ENCODE measurements at places on chromosomes 5 and 9.

GRCh38 chr5:6760686-6761085, 47.5 kb downstream of the TENT4A start:
- no peak for DNase-seq

DNA sequence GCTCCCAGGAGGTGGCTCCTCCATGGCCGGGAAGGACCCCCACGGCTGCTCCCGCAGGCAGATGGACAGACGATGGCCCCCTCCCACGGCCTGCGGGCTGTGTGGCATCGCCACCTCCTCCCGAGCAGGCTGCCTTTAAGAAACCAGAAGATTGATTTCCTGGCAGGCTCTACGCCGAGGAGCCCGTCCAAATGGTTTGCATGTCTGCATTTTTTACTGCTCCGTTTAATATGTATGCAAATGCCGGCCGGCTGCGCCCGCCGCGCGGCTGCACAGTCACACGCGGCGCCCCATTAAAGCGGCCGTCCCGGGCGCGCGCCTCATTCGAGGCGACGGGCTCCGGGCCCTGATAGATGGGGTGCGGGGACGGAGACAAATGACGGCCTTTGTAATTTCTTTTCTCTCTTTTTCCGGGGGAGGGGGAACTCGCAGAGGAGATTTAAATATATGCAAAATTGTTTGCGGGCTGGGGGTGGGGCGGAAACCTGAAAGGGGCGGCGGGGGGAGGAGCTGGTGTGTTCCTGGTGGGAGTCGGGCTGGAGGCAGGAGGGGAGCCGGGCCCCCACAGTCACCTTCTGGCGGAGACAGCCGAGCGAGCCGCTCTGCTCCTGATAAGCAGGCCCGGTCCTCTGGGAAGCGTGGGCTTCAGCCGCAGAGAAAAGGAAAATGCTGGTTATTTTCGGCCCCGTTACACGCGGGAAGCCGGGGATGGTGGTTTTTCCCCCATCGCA, 158.7 kb upstream of the IER5L start:
- DNase-seq = peak; percentile 10

GRCh38 chr9:130235558-130236435, 29.8 kb upstream of the HMCN2 start:
- DNase-seq = peak; percentile 59

GRCh38 chr5:6872441-6873160, 159.4 kb downstream of the TENT4A start:
- DNase-seq = no peak

DNA sequence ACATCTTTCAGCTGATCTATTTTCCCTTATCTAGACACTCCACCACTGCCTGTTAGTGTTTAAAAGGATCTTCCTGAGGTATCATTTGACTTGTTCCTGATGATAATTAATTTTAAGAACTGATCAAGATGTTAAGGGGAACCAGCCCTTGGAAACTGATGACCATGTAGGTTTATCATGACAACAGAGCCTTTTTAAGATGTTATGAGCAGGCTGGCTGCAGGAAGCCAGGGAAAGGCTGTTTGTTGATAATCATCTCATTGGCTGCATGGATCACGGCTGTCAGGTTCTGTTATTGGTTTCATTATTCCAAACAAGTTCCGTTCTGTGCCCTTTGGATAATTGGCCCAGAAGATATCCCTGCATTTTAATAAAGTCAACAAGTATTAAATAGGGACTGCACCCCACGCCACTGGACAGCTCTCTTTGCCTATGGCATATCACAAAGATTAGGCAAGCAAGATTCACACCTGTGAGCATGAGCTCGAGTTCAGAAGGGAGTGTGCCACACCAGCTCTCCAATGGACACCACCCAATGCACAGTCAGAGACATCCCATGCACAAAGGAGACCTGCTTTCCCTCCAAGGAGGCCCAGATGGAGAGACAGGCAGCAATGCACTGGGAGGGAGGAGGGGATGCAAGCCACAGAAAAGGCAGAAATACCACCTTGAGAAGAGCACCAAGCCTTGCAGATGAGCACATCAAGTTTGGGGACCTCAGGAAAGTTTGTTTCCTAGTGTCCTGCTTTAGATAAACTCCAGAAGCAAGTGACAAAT, 88.7 kb downstream of the SPOCK1 start:
- no peak for DNase-seq

- DNase-seq = no peak
Observed at GRCh38 chr5:81397176-81397575, 3.2 kb upstream of the ACOT12 start.

DNA sequence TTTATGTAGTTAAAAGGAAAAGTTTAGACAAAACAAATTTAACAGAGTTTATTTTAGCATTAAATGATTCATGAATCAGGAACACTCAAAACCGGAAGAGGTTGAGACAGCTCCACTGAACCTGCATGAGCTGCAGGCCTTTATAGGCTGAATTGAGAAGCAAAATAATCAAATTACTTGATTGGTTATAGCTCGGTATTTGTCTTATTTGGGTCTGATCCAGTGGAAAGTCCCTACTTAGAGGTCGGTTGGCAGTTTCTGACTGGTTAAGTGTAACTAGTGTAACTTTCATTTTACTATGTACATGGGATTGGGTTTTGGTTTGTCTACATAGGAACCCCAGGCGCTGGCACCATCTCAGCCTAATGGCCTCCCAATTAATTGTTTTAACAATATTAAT, 74.1 kb upstream of the PIK3R1 start:
- DNase-seq = no peak

DNA sequence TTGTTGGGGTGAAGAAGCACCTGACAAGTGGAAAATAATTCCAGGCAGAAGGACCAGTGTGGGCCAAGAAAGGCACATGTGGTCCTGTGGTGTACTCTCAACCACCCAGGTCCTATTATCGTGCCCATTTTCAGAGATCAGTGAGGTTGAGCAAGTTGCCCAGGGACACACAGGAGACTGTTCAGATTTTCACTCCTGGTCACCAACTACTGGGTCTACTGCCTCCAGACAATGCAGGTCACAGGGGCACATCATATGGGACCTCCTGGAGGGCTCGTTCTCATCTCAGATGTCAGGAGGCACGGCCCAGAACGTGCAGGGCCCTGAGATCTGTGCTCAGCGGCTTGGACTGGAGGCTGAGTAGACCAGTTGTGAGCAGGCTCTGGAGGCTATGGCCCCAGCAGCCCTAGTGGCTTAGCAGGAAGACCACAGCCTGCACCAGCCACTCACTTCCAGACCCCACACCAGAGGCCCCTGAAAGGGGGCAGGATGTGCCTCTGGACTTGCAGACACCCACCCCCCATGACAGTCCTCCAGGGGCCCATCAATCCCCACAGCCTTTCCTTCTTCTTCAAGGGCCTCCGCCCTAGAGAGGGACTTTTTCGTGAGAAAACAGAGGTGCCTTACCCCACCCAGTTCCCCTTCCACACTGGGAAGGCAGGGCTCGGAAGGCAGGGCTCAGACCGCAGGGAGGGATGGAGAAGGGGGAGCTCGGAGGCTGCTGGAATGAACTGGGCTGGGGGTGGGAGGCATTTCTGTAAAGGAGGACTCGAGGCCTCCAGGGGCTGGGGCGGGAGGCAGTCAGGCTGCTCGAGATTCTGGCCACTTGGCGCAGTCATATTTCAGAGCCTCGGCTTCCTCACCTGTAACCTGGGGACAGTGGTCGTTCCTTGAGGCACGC, 82.7 kb upstream of the NEURL1B start:
- DNase-seq = no peak

- no peak for DNase-seq
Observed at GRCh38 chr9:14222149-14222835, 91.6 kb downstream of the NFIB start.

DNA sequence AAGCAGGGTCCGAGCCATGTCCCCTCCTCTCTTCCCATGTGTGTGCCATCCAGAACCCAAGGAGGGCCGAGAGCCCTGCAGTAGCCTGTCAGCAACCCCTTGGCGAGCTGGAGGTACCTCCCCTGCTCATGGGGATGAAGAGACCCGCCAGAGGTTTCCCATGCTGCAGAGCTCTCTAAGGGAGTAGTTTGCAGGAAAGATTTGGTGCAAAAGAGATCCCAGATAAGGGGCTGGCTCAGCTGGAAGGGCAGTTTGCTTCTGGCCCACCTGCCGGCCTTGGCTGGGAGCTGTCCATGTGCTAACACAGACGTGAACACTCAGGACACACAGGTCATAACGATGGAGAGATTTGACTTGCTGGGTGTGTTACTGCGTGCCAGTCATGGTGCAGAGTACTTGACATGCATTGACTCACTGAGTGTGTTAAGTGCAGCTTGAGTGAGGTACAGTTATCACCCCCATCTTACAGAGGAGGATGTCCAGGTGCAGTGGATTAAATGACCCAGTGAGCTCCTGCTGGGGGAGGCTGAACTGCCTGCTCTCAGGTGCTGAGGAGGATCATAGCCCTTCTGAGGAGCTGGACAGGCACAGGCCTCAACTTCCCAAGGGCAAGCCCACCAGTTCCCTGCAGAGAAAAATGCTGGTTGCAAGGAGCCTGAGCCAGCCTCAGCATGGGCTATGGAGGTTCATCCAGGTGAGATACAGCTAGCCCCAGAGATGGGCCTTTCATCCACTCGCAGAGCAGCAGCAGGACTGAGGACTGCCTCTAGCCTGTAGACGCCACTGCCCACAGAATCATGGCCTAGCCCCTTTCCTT, 6.3 kb upstream of the SLC25A48 start:
- DNase-seq = no peak

- no peak for DNase-seq
Observed at GRCh38 chr5:133917785-133918184, 50.6 kb downstream of the C5orf15 start.

GRCh38 chr5:72465601-72466563, 41.3 kb downstream of the ZNF366 start:
- DNase-seq = no peak

- no peak for DNase-seq
Observed at GRCh38 chr9:111615928-111616327, 15.2 kb upstream of the DNAJC25 start.

- DNase-seq = no peak
Observed at GRCh38 chr5:154523104-154523503, 45.1 kb upstream of the HAND1 start.

Data from activated T-helper 9 cell treated with anti-CD3 and anti-CD28 coated beads, Interleukin-2, amount 50 U/mL, for 16 hours (primary cell).